NCI-H510A (cell line): ENCODE measurements at places on chromosomes 1 and 21.
A peak's percentile ranks its signal among the peaks of the same experiment; 100 is the strongest.

DNA sequence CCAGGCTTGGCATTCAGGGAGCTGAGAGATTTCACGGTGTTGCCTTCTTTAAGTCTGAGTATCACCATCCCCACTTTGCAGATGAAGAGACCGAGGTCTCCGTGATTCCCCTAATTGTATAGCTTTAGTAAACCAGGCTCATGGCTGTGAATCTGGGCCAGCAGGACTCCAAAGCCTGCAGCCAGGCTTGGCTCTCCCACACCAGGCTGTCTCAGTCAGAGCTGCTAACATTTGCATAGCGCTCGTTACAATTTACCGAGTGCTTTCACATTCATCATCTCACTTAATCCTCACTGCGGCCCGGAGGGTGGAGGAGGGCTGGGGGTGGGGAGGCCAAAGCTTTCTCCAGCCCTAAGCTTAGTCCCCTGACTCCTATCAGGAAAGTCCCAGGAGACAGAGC lies 11.7 kb downstream of the C1orf94 start:
- no peak for DNase-seq

- no peak for DNase-seq
Measured at GRCh38 chr1:23617084-23617521, 57.8 kb upstream of the ID3 start.

- no peak for DNase-seq
Measured at GRCh38 chr21:41953249-41953830, 478 bp downstream of the C2CD2 start.

DNA sequence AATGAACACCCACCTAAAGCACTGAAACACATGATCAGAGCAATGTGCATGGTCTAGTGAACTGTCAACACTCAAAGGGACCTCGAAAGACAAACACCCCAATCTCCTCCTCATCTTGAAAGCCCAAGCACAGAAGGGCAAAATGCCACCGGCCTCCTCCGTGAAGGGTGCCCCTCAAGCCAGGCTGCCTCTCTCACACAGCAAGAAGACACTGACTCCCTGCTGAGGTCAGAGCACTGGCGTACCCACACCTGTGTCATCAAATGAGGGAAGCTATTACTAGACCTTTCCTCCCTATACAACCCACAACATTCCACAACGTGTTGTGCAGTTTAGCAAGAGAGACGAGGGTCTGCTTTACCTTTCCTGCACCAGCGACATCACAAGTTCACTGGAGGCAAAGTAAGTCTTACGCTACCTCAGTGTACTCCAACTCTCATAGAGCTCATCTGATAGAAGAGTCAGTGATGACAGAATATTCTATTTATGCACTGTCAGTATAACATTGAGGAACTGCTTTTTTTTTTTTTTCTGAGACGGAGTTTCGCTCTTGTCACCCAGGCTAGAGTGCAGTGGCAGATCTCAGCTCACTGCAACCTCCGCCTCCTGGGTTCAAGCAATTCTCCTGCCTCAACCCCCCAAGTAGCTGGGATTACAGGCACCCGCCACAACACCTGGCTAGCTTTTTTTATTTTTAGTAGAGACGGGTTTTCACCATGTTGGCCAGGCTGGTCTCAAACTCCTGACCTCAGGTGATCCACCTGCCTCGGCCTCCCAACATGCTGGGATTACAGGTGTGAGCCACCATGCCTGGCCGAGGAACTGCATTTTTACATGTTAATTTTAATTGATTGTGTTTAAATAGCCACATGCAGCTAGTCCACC lies 3.3 kb downstream of the SH3BP5L start:
- no peak for DNase-seq

- no peak for DNase-seq
Measured at GRCh38 chr1:228513236-228513900, 26.2 kb downstream of the RNF187 start.

GRCh38 chr1:210262167-210262896 lies 29.7 kb downstream of the SERTAD4 start:
- DNase-seq, result no peak

DNA sequence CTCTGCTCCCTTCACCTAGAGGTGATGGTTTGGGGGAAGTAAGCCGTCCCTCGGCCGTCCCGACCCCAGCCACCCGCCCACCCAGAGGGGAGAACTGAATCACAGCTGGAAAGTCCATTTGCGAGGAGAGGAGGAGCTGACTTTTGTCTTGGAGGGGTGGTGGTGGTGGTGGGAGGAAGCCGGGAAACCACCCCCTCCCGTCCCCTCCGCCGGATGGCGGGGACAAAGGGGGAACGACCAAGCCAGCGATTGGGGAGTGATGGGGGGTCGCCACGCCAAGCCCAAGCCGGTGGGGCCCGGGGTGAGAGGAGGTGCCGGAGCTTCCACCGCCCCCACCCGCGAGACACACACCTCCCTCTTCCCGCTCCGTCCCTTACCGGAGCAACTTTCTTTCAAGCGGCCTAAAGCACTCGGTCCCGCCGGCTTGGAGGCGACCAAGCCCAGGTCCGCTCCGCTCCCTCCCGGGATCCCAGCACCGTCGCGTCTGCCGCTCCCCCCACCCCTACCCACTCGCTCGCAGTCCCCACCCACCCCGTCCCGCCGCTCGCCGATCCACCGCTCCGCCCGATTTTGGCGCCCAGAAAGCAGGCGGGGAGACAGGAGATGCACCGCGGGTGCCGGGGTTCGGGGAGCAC lies 540 bp downstream of the ARHGEF2 start:
- DNase-seq, result no peak

GRCh38 chr1:35215346-35215745 lies 22.4 kb upstream of the SFPQ start:
- no peak for DNase-seq

DNA sequence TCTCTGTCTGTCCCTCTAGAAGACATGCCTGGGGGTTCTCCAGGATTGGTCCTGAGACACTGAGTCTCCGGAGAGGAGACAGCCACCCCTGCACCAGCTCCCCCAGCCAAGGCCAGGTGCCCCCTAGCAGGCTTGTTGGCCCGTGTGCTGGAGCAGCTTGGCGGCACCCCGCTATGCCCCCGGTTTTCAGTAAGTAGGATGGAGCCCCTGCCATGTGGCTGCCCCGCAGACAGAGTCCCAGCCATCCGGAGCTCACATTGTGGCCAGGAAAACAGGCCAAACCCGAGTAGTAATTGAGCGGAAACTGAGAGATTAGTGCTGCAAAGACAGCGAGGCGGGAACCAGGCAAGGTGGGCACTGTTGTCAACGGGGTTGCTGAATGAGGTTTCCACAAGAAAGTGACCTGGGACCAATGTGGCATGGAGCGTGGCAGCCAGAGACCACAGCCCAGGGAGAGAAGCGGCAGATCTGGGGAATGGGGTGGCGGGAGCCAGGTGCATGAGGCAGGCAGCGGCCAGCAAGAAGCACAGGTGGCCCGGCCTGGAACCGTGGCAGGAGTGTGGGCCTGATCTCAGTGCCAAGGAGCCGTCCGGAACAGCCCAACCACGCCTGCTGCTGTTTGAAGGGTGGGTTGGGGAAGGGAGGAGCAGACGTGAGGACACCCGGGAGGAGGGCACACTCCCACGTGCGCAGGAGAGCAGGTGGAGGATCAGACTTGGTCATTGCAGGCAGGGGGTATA lies 137.4 kb upstream of the VAMP3 start:
- DNase-seq, result no peak

DNA sequence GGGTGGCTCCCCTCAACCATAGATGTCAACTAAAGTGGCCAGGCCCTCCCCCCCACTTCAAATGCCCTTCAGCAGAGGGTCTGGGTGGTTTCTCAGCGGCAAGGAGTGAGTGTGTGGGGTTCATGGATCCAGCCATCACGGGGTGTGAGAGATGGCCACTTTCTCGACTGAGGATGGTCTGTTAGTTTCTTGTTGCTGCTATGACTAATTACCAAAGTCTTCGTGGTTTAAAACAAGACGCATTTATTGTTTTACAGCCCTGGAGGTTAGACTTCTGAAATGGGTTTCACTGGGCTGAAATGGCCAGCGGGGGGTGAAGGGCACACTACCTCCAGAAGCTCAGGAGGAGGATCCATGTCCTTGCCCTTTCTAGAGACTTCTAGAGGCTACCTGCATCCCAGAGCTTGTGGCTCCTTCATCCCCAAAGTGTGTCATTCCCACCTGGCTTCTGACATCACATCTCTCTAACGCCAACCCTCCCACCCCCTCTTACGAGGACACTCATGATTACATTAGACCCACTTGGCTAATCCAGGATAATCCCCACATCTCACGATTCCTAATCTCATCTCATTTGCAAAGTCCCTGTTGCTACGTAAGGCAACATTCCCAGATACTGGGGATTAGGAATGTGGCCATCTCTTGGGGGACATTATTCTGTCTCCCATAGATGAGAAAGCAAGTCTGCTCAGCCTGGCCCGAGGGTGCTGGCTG lies 53.0 kb downstream of the EPHB2 start:
- no peak for DNase-seq

DNA sequence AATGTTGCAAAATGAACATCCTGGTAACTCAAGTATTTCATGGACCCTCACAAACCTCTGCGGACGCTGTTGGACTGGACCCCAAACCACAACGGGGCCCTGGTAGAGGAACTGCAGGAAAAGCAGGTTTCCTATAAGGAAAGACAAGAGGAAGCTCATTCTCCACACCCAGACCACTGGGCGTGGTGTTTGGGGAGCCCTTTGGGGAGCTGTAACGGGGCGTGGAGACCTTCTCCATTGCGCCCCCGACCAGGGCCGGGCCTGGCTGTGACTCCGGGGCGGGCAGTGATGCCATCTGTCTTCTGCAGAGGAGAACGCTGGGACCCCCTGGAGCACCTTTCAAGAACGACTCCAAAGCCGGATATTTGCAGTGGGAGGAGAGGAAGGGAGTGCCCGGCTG lies 30.0 kb upstream of the AGPAT3 start:
- DNase-seq, result no peak

DNA sequence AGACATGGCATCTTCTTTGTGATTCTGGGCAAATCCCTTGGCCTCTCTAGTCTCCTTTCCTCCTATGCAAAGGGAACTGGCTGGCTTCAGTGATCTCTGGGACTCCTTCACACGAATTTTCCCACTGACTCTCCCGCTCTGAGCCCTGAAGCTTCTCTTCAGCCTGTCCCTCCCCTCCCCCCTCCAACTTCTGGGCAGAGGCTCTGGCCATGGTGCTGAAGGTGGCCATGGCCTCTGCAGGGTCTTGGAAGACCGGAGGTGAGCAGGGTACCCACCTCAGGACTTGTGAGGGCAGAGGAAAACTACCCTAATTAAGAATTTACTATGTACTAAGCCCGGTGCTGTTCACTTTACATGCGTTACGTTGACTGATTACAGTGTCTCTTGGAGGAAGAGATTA lies 29.4 kb upstream of the POU3F1 start:
- no peak for DNase-seq

GRCh38 chr21:41816583-41817165 lies 49.8 kb upstream of the RIPK4 start:
- peak; percentile 34 for DNase-seq

DNA sequence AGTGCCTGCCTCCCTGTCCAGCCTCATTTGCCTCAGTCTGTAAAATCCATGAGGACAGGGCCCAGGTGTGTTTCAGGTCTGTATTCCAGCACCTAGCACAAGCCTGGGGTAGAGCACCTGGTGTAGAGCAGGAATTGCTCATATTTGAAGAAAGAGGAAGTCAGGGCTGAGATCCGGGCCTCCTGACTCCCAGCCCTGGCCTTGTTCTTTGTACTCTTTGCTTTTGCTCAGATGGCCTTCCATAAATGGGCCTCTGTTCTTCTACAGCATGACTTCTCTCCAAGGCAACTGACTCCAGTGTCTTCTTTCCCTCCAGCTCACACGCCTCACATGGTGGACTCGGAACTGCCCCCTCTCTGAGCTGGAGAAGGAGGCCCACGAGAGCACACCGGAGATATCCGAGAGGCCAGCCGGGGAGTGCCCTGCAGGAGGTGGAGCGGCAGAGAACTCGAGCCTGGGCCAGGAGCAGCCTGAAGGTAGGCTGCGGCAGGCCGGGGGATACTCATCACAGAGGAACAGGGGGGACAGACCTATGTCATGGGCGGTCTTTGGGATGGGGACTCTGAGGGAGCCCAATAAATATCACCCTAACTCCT lies 19.7 kb downstream of the SLC5A9 start:
- no peak for DNase-seq

- DNase-seq, result no peak
Measured at GRCh38 chr21:14981246-14981645, 83.6 kb downstream of the NRIP1 start.

- no peak for DNase-seq
Measured at GRCh38 chr1:237998581-237998980, 107.9 kb upstream of the ZP4 start.

DNA sequence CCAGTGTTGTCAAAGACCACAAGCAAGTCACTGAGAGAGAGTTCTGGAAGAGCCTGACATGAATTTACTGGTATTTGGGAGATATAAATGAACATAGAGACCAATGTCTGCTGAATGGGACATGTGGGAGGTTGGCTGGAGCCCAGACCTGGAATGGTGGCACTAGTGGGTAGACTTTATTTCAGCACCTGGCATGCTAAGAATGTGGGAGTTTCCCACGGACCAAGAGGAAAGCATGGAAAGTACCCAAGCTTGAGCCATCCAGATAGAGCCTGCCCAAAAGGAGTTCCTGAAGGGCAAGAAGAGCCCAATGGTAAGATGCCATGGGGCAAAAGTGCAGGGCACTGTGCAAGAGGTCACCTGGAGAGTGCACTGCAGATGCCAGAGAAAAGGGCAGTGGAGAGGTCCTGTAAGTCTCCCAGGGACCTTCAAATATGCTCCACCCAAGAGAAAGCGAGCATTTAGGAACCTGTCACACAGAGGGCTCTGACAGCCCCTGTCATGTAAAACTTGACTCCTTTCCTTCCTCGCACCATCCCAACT lies 8.1 kb upstream of the ZNF687 start:
- DNase-seq, result no peak

DNA sequence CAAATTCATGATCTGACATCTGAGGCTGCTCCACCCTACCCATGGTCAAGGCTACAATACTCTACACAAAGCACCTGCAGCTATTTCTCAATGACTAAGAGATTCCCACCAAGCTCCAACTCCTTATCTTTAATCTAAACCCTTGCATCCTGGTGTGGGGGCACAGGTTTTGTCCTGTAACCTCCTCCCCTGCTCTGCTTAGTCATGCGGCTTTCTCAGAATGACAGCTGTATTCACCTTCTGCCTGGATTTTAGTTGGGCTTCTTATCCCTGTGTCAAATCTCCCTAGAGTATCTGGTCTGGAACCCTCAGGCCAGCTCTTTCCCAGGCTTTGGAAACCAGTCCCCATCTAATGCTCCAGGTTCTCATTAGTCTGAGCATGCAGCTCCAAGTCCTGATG lies 159.0 kb downstream of the BARHL2 start:
- DNase-seq, result no peak

DNA sequence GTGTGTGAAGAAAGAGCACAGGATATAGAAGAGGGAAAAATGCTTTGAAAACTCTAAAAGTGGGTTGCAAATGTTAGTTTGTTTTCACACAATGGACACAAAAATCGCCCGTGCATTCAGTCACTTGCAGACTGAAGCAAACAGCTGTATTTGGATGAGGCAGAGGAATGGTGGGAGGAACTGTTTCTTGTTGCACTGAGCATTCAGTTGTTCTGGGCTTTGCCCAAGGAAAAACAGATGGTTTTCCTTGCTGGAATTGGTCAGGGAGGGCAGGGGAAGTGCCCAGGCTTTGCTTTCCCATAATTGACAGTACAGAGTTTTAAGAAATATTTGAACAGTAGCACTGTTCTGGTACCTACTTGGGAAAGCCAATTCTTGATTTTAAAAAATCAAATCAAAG lies 19.5 kb upstream of the WARS2 start:
- no peak for DNase-seq
